ENCODE measurements at places on chromosomes 2 and 18.

DNA sequence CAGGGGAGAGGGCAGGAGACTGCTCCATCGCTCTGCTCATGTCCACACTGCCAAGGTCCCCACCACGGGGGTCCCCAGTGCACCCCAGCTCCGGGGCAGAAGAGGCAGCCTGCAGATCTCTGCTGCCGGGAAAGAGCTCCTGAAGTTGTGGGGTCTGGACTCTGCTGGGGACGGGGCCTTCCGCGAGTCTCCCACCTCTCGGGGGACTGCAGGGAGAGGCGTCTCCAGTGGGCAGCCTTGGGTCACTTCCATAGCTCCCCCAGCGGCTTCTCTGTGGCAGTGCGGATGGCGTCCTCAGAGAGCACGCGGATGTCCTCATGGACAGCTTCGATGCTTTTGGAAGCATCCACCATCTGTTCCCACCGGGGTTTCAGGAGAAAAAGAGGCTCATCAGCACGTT, 10.7 kb downstream of the DTYMK start:
- no peak for DNase-seq

DNA sequence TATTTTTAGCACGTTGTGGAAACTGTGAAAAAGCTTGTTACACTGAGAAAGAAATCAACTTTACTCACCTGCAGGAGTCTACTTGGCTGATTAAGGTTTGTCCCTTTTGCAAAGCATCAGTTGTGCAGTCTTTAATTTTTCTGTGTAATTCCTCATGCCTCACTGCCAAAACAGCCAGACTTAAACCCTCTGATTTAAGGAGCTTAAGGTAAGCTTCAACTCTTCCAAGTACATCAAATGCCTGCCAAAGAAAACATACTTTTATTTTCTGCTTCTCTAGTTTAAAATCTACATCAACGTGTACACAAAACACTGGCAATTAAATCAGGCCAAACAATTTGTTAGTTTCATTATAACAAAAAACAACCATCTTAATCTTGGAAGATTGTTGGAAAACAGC, 98.0 kb upstream of the TTN start:
- DNase-seq, result no peak

DNA sequence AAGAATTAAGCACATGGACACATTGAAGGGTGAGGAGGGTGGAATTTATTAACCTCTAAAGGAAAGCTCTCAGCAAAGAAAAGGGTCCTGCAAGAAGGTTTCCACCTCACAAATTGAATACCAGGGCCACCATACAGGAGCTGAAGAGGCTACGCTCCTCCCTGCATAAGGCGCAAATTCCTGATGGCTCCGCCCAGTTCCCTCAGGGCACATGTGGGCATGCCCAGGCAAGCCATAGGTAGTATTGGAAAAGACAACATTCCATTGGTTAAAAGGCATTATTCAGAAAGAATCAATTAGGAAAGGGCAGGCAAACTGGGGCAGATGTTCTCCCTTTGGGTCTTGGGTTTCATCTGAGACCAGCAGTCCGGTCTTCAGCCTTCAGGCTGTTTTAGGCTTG, 161.2 kb downstream of the PTPRM start:
- no peak for DNase-seq

- no peak for DNase-seq
These were observed 185.6 kb downstream of the RNF144A start for GRCh38 chr2:7102826-7103225.

GRCh38 chr2:17851731-17852585, 26.5 kb upstream of the KCNS3 start:
- no peak for DNase-seq

Data from suprapubic skin (tissue), 4 donors.